ENCODE measurements at places on chromosomes 5 and 9.

GRCh38 chr5:29079771-29080170 lies 2041.4 kb upstream of the CDH9 start:
- no peak for DNase-seq

DNA sequence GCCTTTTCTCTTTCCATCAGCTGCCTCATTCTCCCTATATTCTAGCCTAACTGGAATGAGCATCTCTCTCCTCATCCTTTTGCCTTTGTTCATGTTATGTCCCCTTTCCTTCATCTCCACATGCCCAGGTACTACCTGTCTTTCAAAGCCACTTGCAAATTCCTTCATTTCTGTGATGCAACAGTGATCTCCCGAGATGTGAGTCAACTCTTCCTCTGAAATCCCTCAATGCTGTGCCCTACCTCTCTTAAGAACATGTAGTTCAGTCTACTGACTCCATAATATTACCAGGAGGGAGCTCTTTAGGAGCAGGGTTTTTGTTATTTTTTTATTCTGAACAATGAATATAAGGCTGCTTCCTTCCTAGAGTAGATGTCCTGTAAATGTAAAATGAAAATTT lies 91.6 kb downstream of the ZNF462 start:
- no peak for DNase-seq

DNA sequence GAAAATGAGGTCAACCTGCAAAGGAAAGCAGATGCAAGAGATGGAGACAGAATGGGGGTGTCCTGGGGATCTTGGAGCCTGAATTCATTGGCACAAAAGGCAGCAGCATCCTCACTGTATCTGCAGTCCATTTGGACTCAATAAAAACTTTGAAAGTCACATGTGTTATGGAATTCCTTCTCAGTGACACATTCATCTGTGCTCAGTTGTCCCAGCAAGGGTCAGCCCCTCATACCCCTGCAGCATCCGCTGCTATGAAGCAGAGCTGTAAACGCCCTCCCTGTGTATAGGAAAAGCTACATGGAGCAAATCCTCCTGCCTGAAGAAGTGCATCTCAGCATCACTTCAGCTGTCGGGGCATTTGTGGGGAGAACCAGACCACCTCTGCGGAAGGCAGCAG lies 14.5 kb upstream of the RARS1 start:
- DNase-seq = no peak

DNA sequence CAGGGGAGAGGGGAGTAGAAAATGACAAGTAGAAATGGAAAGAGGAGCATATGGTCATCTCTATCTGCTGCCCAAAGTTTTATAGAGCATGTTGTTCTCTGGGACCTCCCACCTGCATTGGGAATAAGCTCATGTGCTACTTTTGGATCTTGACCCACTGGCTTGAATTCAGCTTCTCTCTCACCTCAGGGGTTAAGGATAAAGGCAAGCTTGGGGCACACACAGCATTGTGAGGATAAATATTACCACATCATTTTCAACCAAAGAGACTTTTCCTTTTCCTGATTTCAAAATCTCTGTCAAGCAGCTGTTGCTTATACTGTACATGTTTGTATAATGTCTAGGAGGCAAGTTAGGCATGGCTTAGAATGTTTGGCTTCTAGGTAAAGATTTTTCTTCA lies 16.6 kb downstream of the ATP10B start:
- no peak for DNase-seq

GRCh38 chr9:89949111-89949510 lies 344.3 kb downstream of the GADD45G start:
- no peak for DNase-seq

GRCh38 chr9:135661816-135662560 lies 1.1 kb upstream of the LCN9 start:
- no peak for DNase-seq

DNA sequence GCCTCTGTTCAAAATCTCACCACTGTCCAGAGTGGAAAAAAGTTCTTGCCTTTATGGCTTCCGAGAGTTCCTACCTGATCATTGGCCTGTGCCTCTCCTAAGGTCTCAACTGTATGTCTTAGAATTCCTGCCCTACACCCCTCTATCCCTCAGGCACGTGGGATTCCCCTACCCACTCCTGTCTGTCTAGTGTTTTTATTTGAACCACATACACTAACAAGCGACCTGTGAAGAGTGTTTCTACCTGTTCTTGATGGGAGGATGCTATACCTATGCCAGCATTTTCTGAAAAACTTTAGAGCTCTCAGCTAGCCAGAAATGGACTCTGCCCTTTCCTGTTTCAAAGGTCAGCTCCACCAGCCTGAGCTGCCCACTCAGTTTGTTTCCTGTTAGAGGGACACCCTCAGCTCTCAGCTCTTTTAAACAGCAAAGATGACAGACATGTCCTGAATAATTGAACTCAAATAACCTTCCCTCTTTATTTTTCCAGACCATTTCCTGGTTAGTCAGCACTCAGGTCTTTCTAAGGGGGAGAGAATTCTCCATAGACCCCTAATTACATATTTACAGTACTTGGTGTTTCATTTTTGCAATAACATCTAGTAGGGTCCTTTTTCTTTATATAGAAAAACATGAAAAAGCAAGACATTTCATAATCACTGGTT lies 214.8 kb downstream of the AOPEP start:
- DNase-seq = no peak

DNA sequence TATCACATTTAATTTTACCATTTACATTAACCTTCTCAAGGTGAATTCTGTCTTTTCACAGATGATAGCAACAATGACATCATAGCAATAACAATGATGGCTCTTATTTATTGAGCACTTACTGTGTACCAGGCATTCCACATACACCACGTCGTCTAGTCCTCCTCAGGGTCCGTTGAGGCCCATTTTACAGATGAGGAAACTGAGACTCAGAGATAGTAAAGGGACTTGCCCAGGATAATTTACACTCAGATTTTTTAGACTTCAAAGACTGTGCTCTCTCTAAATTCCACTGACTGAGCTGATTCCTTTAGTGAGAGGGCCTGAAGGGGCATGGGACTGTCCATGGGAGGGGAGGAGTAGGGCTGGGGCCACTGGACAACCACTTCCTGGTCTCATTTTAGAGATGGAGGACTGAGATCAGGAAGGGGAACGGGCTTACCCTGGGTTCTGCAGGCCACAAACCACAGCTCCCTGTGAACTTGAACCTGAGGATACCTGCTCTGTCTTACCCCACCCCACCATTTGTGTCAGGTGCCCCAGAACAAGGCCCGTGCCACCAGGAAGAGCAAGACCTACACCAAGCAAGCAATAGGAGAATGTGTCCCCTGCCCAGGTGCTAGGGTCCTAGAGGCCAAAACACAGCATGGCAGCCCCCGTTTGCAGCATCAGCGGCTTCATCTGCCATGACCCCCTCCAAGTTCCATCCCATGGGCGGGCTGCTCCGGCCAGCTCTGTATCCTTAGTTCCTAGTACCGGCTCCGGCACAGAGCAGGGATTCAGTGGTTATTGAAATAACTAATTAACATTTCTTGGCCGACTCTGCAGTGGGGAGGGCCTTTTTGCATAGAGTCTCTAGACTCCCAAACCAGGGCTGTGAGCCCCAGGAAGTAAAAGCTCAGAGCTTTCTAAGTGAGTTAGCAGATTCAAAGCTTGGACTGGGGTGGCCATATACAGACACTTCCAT lies 96.6 kb downstream of the RGS3 start:
- no peak for DNase-seq

DNA sequence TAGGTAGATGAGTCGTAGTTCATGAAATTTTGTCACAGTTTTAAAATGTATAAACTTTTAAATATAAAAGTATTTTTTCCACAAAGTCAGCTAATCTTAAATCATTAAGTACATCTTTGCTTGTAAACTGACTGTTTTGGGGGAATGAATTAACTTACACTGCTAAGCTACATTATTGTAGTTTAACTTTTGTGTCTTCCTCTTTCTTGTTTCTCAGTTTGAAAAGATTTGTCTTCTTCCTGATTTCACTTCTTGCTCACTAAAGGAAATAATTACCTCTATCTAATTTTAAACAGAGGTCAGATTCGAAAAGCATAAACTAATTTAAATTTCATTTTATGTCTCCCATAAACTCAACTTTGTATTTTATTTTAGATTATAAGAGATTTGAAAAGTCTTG lies 5.7 kb downstream of the NIPSNAP3B start:
- DNase-seq = no peak

- no peak for DNase-seq
These were observed 96.1 kb upstream of the DNAH5 start for GRCh38 chr5:14040542-14040941.

DNA sequence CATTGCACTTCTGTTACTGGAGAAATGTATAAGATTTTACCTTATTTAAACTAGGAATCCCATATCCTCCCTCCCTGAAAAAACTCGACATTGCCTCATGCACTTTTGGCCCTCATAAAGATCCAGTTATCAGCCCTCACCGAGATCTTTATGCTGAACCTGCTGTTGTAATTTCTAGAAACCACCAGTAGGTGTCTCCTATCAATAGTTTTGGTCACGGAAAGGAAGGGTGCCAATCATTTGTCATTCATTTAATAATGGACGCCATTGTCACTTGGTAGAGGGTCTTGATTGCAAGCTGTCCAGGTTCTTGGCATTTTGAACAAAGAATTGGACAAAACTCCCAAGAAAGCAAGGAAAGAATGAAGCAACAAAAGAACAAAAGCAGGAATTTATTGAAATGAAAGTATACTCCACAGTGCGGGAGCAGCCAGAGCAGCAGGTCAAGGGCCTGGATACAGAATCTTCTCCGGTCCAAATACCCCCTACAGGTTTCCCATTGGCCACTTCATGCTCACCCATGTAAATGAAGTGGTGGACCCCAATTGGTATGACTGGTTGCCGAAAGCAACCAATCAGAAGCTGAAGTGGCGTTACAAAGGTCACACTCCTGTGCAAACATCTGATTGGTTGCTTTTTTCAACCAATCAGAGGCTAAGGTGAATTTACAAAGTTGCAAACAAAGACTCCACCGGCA lies 524.3 kb downstream of the PSAT1 start:
- no peak for DNase-seq

DNA sequence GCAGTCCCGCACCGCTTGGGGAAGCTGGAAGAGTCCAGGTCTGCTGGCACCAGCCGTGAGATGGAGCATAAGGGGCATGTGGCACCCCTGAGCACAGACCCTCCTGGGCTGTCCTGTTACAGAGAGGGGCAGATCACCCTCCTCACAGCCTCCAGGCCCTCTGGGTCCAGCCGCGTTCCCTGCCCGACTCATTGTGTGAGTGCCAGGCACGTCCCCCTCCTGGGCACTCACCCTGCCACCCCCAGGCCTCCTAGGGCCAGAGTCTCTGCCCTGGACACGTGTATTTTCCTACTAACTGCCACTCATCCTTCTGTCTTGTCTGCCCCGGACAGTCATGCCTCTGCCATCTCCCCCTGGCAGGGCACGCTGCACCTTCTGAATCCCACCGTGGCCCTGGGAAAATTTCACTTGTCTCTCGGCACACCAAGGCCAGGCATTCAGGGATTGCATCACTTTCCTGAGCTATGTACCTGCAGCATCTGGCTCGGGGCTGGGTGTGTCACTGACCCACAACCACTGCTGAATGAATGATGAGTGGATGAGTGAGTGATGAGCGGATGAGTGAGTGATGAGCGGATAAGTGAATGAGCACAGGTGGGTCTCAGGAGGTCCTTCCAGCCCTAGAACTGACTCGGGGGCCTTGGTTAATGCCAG lies 21.5 kb upstream of the FCN1 start:
- DNase-seq = no peak

DNA sequence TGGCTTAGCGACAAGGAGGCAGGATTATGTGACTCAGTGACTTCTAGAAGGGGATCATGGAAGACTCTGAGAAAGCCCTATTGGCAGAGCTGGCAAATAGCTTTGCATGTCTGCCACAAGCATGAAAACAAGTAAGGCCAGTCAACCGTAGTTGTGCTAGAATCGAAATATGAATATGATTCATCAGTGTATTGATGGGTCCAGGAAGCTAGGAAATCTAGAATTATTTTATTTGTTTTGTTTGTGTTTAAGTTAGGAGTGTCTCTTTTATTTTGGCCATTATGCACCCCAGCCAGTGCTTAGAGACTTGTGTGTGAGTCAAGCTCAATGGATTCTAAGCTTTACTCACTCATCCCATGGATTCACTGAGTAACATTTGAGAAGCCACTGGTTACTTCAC lies 3.8 kb upstream of the ITGA2 start:
- no peak for DNase-seq

GRCh38 chr9:91572044-91572443 lies 148.4 kb upstream of the NFIL3 start:
- DNase-seq = no peak

DNA sequence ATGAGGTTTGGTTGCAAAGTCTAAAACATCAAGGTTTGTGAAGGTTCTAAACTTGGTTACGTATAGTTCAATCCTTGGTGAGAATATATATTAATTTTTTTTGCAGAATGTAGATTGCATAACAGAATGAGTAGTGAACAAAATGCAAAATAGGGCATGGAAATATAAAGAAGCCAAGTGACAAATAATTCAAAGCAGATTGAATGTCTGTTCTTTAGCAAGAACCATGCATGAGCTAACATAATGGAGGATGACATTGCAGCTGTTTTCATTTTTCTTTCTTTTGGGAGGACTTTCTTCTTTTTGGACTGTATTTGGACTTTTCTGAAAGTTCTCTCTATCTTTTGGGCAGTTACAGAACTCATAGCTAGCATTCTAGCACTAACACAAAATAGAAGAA lies 194.8 kb upstream of the MRPS30 start:
- DNase-seq = no peak

DNA sequence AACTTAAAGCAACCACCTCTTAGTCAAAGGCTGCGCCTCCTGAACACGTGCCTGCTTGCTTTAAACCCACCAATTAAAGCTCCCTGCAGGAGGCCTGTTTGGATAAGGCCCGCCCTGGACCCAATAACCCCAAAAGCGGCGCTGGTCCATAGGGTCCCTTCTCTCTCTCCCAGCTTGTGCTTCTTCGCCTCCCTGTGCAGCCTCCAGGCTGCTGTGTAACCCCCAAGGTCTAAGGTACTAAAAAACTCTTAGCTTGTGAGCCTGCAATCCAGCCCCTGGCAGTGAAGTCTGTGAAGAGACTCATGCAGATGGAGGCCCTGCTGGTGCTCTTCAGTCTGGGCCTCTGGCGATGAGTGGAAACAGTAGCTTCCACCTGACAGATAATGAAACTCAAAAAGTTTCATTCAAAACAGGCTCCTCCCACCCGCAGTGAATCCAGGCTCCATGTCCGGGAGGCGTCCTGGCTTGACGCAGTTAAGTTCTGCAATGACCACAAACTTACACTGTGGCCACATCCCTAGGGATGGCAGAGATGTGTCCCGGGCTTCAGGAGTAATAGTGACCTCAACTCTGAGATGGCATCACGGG lies 97.3 kb downstream of the PRRT1B start:
- DNase-seq = no peak

DNA sequence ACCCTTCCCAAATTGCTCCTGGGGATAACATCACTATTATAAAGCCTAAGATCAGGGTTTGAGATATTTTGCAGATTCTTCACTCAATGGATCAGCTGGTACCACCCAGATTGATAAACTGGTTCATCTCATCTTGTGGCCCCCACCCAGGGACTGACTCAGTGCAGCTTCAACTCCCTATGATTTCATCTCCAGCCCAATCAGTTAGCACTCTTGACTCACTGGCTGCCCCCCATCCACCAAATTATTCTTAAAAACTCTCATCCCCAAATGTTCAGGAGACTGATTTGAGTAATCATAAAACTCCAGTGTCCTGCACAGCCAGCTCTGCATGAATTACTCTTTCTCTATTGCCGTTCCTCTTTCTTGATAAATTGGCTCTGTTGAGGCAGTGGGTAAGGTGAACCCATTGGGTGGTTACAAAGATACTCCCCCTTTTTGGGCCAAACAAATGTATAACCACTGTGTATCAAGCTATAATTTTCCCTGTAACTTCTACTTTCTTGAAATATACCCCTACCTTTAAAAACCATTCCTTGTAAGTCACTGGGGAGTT lies 263.3 kb upstream of the IL12B start:
- DNase-seq = no peak

GRCh38 chr5:30040488-30041118 lies 1152.9 kb upstream of the CDH6 start:
- DNase-seq = no peak

Data from stimulated activated CD8-positive, alpha-beta memory T cell treated with anti-CD3 and anti-CD28 coated beads, Interleukin-2, amount 100 ng/mL, for 1 hour (primary cell).